ENCODE measurements at places on chromosomes 3 and 15. TPM values are rescaled to one million over a fixed set of nuclear protein-coding genes. Genes with fewer than 3 reads are reported as not detected.

DNA sequence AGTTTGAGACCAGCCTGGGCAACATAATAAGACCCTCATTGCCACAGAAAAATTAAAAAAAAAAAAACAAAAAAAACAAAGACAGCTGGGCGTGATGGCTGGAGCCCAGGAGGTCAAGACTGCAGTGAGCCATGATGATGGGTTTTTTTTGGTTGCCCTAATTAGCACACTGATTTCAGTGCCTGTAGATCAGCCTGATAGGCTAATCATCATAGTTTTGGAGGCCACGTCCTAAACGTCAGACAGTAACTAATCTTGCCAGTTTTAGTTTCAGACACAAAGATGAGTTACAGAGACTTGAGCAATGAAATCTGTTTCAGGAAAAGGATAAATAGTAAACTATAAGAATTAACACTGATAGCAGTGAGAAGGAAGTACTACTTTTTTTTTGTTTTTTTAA is 55.4 kb downstream of the LRCH3 start:
- DNase-seq: no peak

GRCh38 chr3:69612791-69613190 is 126.5 kb upstream of the MITF start:
- DNase-seq: no peak

Gene CCK
- not detected for total RNA-seq

GRCh38 chr3:172040078-172040980 is 951 bp downstream of the FNDC3B start:
- peak; percentile 39 for DNase-seq

GRCh38 chr3:170651260-170651845 is 65.5 kb upstream of the SLC7A14 start:
- no peak for DNase-seq

Gene GOLGA8N
- 7.7 TPM for total RNA-seq

Gene LOXL1
- total RNA-seq: 1.3 TPM

- no peak for DNase-seq
Measured at GRCh38 chr3:60448696-60449095, 802.6 kb downstream of the FHIT start.

DNA sequence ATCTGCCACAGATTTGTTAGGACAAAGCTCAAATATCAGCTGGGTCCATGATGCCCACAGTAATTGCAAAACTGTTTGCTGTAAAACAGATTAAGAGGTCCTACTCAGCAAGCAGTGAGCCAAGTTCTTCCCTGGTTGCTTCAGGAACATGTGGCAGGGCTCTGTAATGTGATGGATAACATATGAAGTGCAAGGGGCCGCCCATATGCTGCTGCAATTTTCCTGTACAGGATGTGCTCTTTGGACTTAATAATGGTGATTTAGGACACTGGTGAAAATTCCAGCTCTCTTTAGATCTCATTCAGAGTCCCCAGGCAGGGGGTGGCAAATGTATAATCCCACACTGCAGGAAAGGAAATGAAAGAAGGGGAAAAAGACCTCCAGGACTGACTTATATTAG is 289.4 kb downstream of the LSAMP start:
- no peak for DNase-seq

Gene KBTBD13
- not detected for total RNA-seq

DNA sequence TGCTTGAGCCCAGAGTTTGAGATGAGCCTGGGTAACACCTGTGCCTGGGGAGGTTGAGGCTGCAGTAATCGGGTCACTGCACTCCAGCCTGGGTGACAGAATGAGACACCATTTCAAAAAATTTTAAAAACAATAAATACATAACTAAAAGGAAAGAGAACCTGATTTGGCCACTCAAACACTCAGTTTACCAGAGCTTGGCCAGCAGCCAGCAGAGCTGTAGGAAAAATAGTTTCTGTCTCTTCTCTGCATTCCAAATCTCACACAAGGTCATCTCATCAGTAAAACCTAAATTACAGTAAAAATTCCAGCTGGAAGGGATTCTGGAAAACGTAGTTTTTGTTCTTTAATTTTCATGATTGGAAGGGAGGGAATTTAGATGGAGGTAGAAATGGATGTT is 7.8 kb upstream of the PPM1L start:
- no peak for DNase-seq

Gene C3orf49
- total RNA-seq: not detected

DNA sequence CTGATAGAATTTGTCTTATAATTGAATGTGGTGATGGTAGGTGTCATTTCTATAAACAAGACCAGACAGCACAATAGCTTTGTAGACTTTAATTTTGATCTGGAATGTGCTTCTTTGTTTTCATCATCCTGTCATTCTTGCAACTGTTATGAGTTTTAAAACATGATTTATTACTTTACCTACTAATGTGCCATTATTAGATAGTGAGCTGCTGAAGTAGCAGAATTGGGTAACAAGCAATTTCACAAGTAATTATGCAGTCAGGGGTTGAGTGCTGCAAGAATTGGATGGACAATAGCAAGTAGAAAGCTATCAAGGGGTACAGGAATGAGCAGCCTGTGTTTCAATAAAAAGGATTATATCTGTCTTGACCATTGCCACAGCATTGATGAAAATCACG is 975.6 kb downstream of the ROBO1 start:
- no peak for DNase-seq

DNA sequence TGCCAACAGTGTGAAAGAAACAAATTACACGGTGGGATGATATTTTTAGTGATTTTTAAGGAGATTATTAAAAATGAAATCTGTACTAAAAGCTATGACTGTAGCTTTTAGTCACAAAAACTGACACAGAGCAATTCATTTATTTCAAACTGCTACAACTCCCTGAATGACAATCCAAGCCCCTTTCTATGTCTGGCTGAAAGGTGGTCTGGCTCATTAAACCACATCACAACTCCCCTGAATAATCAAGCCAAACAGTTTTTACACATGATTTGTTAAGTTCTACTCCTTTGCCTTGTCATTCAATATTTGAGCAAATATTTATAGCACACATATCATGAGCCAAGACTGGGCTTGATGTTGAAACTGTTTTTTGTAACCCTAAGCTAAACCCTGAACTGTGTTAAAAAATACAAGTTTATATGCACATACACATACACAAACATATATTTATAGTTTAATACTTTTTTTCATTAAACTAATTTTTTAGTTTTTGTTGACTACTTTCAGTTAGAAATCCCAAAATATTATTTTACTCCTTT is 125.5 kb downstream of the RBMS3 start:
- no peak for DNase-seq

Data from activated T-helper 1 cell treated with anti-CD3 and anti-CD28 coated beads, Interleukin-12 subunit alpha, Interleukin-12 subunit beta, Interleukin-2, Interleukin-4 antibody, amounts not matched to agents 30 ng/mL and 10 ng/mL and 1 ng/mL, durations not matched to agents 14 hours and 24 hours and 36 hours (primary cell).